ENCODE measurements at places on chromosomes 1 and 21.

GRCh38 chr1:211332036-211332616, 5.5 kb downstream of the TRAF5 start:
- DNase-seq, result no peak

GRCh38 chr1:116075990-116076389, 35.2 kb upstream of the MAB21L3 start:
- no peak for DNase-seq

GRCh38 chr21:41831453-41831831, 47.7 kb downstream of the PRDM15 start:
- DNase-seq, result no peak

DNA sequence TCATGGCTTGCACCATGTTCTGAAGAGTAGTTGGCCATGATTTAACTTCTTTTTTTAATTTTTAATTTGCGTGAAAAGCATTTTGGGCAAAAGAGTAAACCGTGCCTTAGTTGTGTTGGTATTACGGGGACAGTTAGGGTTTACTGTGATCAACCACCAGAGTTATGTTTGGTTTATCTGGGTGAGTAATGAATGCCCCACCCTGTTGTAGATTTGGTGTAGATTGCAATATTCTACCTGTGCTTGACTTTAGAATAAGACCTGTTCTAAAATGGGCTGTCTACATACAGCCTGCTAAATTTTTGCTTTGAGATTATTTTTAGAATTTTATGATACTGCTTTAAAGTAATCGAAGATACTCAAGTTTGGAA, 1.4 kb downstream of the USP25 start:
- DNase-seq, result no peak

- DNase-seq, result peak; percentile 47
Measured at GRCh38 chr1:53410100-53410541, 49.1 kb upstream of the DMRTB1 start.

DNA sequence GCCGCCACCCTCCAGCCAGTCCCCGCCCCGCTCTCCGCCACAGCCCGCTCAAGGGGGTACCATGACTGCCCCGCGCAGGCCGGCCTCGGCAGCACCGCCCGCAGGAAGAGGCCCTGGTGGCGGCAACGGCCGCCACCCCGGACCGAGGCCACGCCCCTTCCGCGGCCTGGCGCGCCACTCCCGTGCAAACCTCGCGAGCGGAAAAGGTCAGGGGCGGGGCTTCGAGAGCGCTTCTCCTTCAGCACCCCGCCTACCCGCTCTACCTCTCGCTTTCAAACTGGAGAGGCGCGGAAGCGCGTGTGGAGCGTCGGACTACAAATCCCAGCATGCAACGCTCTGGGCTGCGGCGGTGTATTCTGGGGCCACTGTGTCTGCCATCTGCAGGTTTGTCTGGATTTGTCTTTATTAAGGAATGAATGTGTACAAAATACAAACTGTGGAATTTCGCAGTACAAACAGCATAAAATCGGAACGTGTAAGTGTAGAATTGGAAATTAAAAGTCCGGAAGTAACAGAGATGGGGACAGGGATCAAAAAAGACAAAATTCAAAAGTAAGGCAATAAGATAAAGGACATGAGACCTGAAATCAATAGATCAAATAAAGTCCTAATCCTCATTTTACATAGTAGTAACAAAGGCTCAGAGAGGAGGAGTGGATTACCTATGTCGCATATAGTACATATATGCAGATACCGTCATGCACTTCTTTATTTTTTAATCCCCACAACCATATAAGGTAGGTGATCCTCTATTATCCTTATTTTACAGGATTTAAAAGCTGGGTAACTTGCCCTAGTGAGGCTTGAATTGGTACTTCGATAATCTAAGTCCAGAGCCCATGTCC, 464 bp upstream of the ADSS2 start:
- peak; percentile 99 for DNase-seq

DNA sequence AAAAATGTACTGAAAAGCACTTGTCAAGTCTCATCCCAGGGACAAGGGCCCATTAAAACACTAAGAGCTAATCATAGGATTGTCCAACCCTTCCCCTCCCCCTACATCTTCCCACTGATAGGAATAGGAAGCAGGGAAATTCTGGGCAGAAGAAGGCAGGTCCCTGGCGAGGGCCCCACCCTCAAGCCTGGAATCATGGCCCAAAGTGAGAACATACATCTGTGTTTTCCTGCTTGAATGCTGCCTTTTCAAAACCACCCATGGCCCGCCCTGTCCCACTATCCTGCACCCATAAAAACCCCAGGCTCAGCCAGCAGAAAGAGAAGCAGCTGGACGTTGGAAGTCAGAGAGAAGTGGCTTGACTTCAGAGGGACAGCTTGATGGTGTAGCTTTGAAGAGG, 4.8 kb downstream of the DNAI4 start:
- no peak for DNase-seq

GRCh38 chr1:247923941-247924340, 748 bp upstream of the OR2AJ1 start:
- DNase-seq, result no peak

GRCh38 chr1:20634065-20634593, 871 bp downstream of the PINK1 start:
- no peak for DNase-seq

- peak; percentile 76 for DNase-seq
Measured at GRCh38 chr1:67674260-67675011, 10.6 kb upstream of the GADD45A start.

- no peak for DNase-seq
Measured at GRCh38 chr1:235205687-235206086, 44.6 kb upstream of the RBM34 start.

- DNase-seq, result no peak
Measured at GRCh38 chr1:107785496-107786202, 179.3 kb downstream of the VAV3 start.

GRCh38 chr1:202160377-202160940, at the start of gene PTPN7:
Gene PTPN7 (minus strand): TSS chr1:202160602. CDS start chr1:202159402, 1,200 bp downstream.
- DNase-seq, result no peak

- no peak for DNase-seq
Measured at GRCh38 chr1:38804062-38804886, 55.3 kb downstream of the RRAGC start.

DNA sequence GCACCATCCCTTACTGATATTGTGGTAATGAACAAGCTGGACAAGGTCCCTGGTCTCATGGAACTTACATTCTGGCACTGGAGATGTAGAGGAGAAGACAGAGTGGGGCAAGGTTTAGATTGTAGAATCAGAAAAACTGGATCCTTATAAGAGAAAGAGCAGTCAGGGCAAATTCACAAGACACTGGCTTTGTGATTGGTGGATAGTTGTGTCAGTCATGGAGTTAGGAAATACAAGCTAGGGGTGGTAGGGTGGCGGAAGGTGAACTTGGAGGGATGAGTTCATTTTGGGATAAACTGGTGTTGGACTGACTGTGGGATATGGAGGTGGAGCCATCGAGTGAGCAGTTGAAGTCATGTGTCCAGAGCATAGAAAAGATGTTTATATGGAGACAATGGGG, 3.7 kb upstream of the TLR5 start:
- DNase-seq, result no peak

DNA sequence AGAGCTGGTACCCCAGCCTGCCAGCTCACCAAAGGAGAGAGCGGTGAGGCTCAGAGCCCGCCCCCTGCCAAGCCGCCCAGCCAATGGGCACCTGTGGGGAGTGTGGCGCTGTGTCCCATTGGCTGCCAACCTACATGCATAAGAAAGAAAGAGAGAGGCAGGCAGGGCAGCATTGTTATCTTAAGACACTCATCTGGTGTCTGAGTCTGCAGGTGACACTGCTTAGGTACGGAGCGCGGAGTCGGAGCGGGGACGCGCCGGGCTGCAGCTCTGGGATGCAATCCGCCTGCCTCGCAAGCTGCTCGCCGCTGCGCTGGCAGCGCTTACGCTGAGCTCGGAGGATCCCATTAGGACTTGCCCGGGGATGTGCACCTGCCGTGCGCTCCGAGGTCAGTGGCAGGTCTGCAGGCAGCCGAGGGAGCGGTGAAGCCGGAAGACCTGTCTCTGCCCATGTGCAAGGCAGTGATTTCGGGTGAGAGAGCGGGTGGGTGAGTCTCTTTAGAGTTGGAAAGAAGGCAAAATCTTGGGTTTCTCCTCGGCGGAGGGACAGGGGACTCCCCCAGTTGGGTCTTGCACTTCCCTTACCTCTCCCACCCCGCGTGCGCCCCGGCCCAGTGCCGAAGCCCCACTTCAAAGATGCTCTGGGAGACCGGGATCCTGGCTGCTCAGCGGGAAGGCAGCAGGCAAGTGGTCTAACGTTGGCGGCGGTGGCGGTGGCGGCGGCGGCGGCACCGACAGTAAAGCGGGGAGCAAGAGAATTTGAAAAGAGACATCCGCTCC, at the start of gene BRINP2:
Gene BRINP2, plus strand, starts transcription at position 203 of the 780 bp plus-strand sequence. CDS start 58,919 bp downstream, outside the sequence.
- peak; percentile 29 for DNase-seq

DNA sequence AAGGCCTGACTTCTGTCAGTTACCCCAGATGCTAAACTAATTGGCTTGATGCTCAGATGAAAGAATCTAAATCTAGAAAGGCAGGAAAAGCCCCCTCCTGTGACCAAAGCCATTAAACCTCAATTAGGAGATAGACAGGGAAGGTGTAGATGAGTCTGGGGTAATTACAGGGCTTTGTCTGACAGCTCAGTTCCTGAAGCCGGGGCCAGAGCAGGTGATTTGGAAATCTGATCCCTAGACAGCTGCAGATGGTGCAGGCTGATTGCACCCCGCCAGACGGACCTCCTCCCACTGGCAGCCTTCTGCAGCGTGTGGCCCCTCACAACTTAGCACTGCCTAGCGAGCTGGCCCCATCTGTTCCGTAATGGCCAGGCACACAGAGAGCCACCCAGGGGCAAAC, 395.1 kb downstream of the HLX start:
- no peak for DNase-seq

DNA sequence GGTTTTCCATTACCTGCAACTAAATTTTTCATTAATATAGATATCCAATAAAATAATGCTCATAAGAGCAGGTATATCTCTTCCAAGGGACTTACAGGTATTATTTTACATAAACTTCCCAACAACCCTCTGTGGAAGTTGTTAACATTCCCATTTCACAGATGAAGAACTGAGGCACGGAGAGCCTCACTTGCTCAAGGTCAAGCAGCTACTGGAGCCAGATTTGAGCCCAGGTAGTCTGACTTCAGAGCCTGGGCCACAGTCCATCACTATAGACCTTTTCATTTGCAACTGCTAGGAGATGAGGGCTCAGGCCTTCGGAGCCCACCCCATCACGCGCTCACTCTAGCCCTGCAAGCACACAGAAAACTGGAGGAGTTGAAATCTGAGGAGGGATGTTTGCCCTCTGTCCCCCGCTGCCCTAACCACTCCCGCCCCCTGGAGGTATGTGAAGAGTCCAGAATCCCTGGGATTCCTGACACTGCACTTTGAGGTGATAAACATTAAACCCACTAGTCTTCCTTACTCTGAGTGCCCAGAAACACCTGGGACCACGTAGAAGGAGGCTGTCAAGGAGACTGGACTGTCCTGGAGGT, 11.7 kb upstream of the ALPL start:
- no peak for DNase-seq

- peak; percentile 74 for DNase-seq
Measured at GRCh38 chr1:35431173-35431599, 126.0 kb downstream of the KIAA0319L start.

DNA sequence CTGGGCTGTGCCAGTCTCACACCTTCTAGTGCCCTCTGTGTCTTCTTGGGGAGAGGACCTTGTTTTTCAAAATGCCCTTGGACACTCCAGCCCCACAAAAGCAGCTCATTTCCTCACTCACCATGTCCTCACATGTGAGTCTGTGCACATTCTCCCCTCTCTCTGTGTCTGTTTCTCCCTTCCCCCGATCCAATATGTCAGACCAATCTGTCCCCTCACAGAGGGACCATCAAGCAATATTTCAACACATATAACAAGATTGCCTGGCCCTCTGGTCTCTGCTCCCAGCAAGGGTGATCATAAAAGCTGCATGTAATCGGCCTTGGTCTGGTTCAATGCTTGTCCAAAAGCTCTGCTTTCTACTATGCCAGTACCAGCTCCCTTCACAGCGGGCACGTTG, 261.2 kb downstream of the MATN1 start:
- no peak for DNase-seq

- DNase-seq, result no peak
Measured at GRCh38 chr1:99768104-99768503, 1.7 kb upstream of the FRRS1 start.

GRCh38 chr1:42266253-42267135, 68.5 kb downstream of the FOXJ3 start:
- no peak for DNase-seq

DNA sequence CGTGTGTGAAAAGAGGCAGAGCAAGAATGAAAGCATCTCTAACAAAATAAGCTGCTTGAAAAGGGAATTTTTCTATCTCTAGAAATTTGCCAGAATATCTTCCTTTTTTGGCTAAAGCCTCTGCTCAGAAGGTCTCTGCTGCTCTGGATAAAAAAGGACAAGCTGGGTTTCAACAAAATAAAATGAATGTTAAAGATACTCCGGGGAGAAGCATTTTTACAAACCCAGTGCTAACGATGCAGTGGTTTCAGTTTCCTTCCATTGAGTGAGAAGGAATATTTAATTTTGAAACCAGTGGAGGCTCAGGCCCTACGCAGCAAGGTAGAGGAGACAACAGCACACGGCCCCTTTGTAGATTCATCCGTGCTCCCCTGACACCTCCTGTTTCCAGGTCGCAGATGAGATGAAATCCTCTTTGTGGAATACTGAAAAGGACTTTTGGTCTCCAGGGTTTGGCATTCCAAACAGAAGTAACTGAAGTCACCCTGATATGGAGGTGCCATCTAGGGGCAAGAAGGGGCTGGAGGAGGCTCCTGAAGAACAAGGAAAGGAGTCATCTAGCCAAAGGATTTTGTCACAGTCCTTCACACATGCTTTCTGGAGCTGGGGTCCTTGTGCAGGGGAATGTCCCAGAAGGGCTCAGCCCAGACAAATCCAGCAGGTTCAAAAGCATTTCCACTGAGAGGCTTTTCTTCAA, 65.7 kb upstream of the SYT6 start:
- DNase-seq, result peak; percentile 2

- no peak for DNase-seq
Measured at GRCh38 chr1:30613188-30613587, 110.2 kb downstream of the MATN1 start.

DNA sequence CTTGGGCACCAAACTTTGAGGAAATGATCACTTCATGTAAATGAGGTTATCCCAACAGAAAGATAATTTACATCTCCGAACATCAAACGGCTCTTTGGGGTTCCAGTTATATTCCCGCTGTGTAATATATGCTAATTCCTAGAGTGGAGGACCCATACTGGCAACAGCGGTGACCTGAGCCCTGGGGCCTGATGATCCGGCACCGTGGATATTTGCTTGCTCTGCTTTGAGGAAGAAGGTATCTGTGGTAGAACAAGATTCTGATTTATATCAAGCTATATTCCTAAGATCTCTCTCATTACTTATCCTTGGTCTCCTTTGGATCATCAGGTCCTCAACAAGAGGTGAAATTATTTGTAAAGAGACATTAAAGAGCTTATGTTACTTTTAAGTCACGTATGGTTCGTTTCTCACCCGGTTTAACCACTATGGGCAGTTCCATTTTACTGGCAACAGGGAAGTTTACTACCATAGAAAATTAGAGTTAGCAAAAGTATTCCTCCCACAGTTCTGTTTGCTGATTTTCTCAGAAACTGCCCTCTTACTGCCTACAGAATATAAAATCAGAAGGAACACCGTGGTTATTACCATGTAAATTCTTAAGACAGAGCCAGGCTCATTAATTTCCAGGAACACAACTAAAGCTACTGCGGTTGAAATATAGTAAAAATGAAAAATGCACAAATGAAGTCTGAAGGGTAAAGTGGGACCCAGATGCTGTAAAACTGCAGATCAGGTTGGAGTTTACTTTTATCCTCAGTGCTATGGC, 56.7 kb downstream of the MRPL39 start:
- no peak for DNase-seq

All from IMR-90 (cell line).